ENCODE measurements at places on chromosomes 6 and 20.
A peak's percentile ranks its signal among the peaks of the same experiment; 100 is the strongest.

DNA sequence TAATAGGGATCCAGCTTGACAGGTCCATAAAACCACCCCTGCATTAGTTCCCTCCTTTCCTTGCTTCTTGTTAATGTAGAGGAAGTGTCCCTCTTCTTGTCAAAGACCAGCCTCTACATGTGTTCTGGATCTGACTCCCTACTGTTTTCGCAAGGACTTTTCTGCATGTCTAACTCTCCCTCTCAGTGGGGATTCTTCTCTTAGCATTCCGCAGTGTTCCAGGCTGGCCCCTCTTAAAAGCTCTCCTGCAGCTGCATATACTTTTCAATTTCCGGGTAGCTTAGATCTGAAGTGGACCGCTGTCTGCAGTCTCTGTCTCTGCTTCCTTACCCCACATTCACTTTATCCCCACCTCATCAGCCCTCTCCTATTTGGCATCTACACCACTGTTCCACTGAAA lies 96.1 kb upstream of the MAN1A1 start:
- DNase-seq: no peak

- no peak for DNase-seq
Observed at GRCh38 chr6:111482959-111483735, at the start of gene REV3L. Gene REV3L (minus strand): TSS chr6:111483218. CDS start chr6:111482888, 330 bp downstream.

- DNase-seq: no peak
Observed at GRCh38 chr20:11205769-11206362, 532.1 kb upstream of the JAG1 start.

DNA sequence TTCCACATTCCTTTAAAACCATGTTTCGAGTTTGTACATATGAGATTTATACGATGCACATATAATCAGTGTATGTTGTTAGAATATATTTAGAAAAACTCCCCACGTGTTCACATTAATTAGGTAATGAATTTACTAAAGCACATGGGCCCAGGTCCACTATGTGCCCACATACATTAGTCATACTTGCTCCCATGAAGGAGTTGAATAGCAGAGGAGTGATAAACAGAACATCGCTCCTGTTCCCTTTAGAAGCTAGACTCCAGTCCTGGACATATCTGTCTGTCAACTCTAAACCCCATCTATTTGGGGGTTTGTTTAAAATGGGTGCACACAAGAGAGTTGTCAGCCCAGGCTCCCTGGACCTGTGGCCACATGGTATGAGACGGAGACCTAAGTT lies 108.1 kb upstream of the TIAM2 start:
- no peak for DNase-seq

DNA sequence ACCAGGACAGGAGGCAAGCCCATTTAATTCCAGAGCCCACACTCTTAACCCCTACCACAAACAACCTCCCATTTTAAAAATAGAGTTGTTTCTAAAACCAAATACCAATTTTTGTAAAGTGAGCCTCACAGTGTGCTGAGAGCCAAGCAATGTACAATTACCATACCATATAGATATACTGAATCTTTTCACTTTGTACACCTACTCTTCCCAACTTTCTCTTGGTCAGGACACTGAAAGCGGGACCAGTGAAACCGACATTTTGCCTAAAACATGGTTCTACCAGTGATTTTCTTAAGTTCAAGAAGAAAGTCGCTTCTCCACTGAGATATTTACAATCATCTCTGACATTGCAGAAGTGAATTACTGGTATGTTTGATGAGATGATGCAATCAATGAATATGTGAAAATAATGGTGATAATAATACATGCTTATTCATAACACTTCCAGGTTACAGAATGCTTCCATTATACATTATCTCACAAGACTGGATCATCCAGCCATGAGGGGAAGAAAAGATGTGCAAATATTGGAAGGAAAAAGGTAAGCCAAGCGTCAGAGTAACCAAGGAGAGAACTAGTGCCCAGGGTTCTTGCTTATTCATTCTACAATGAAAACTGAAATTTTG lies 74.1 kb downstream of the HIVEP2 start:
- no peak for DNase-seq

GRCh38 chr6:104623052-104623690 lies 236.5 kb downstream of the HACE1 start:
- peak; percentile 18 for DNase-seq

- no peak for DNase-seq
Observed at GRCh38 chr6:122692175-122692598, 82.0 kb downstream of the PKIB start.

GRCh38 chr6:127514773-127515227 lies 4.3 kb downstream of the MTCL3 start:
- no peak for DNase-seq

GRCh38 chr6:155578251-155578650 lies 122.6 kb upstream of the NOX3 start:
- DNase-seq: no peak

Measured in iPS DF 6.9 (cell line).